Activated CD4-positive, alpha-beta T cell treated with anti-CD3 and anti-CD28 coated beads for 24 hours (primary cell): ENCODE measurements at places on chromosomes 4 and X.

- DNase-seq, result no peak
These were observed 279.9 kb upstream of the SLIT2 start for GRCh38 chr4:19971829-19972228.

DNA sequence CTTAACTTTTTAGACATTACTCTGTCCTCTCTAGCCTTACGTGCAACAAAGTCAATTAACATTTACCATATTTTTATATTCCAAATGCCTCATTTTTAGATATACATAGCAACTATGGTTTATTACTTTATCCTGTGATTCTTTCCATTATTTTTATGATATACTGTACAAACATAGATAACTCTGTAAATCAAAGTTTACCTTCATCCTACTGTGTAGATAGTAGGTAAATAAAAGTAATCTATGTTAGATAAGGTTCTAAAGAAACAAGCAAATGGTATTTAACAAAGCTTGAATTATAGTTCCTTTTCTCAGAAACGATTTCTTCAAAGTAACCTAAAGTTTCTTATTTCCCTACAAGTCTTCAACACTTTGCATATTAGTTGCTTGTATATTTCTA is 350.0 kb downstream of the GALNTL6 start:
- DNase-seq, result no peak

- DNase-seq, result no peak
These were observed 187.3 kb downstream of the GABRB1 start for GRCh38 chr4:47218631-47219030.

GRCh38 chr4:113958766-113959538 is 20.5 kb downstream of the ARSJ start:
- no peak for DNase-seq

GRCh38 chr4:18463987-18464559 is 442.5 kb upstream of the LCORL start:
- DNase-seq, result no peak
